ENCODE measurements at places on chromosomes 6 and 20.

DNA sequence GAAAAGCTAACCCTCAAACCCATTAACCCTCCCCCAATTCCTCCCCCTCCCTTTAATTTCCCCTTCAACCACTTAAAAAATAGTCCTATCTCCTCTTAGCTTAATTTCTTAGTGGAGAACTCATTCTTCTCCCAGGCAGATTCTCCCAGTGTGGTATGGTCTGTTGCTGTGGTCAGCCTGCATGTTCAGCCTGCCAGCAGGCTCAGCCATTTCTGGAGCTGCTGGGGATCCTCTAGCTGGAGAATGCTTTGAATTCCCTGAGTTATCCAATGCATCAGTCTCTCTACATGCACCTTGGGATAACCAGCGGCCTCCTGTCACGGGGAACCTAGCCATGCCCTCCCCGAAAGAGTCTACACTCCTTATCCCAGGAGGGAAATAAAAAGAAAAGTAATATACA is 375.4 kb upstream of the RSPO3 start:
- no peak for DNase-seq
- no peaks in the 10 kb centered on the region for H3K36me3 ChIP-seq
- H3K27me3 ChIP-seq, result no peaks in the 10 kb centered on the region
- H3K4me1 ChIP-seq, result no peaks in the 10 kb centered on the region
- no peak overlapping the region for H3K4me3 ChIP-seq

DNA sequence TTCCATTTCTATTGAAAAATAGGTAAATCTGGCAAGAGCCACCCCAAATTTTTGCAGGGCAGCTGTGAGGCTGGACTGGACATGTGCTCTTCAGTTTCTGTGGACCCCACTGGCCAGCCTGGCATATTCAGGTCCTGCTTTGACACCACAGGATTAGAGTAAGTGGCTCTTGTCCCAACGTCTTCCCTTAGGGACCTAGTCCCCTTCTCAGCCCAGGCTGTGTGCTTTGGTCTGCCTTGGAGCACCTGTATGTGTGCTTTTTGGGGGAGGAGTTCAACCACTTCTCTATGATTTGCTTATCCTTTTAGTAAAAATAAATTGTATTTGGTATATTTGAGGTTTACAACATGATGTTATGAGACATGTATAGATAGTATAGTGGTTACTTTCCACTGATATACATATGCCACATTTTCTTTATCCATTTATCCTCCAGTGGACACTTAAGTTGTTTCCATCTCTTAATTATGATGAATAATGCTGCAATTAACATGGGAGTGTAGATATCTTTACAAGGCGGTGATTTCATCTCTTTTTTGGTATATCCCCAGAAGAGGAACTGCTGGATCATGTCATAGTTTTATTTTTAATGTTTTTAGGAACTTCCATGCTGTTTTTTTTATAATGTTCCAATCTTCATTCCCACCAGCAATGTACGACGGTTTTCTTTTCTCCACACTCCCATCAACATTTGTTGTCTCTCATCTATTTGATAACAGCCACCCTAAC is 167.8 kb upstream of the UST start:
- H3K27me3 ChIP-seq, result peaks cover 3% of the 10 kb centered on the region
- H3K4me3 ChIP-seq, result no peak overlapping the region
- H3K4me1 ChIP-seq, result no peaks in the 10 kb centered on the region

DNA sequence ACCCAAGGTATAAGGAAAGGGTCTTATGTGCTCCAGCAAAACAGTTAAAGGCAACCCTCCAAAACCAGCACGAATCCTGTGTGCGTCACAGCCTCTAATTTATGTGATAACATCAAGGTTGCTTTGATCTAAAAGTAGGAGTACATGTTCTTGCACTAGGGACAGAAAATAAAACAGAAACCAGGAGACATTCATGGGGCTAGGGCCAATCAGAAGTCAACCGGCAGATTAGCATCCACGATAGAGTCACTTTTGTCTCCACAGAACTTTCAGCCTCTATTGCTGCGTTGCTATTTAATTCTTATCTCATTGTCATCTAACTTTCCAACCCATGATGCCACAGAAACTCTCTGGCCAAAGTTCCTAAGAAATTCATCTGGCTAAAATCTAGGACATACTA is 178.8 kb upstream of the PTCHD4 start:
- DNase-seq, result no peak
- H3K27ac ChIP-seq, result no peak overlapping the region
- H3K27me3 ChIP-seq, result 0 out of 3 replicates have a peak, but pooled peaks cover 2% of the 10 kb centered on the region

DNA sequence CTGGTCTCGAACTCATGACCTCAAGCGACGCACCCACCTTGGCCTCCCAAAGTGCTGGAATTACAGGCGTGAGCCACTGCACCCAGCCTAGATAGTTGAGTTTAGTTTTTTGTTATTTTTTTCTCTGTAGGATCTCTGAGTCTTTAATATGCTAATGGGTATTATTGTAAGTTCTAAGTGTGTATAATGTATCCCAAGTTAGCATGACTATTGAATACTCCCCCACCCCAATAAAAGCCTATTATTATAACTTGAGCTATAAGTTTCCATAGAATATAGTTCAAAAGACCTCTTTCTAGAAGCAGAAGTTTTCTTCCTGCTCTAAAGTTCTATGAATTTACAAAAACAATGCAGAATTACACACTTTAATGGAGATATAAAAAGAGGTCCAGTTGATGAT is 210.4 kb upstream of the MARCKS start:
- no peaks in the 10 kb centered on the region for H3K27me3 ChIP-seq
- H3K27ac ChIP-seq, result no peak overlapping the region
- peaks cover 79% of the 10 kb centered on the region for H3K4me1 ChIP-seq
- H3K36me3 ChIP-seq, result no peaks in the 10 kb centered on the region
- no peak overlapping the region for H3K4me3 ChIP-seq
- DNase-seq, result no peak

DNA sequence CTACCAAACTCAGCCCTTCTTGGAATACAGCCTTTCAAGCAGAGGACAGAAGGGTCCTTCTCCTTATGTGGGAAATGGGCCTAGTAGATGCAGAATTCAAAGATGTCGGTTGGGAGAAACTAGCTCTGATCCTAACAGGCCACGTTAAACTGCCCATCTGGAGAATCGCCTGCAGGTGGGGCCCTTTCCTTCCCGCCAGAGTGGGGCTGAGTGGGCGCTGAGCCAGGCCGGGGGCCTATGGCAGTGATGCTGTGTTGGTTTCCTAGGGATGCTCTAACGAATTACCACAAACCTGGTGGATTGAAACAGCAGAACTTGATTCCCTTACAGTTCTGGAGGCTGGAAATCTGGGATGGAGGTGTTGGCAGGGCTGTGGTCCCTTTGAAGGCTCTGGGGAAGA is 9.1 kb downstream of the MAPK13 start:
- peaks cover 41% of the 10 kb centered on the region for H3K36me3 ChIP-seq
- no peaks in the 10 kb centered on the region for H3K4me1 ChIP-seq
- no peak for DNase-seq
- no peaks in the 10 kb centered on the region for H3K27me3 ChIP-seq
- no peak overlapping the region for H3K27ac ChIP-seq
- H3K4me3 ChIP-seq, result no peak overlapping the region

GRCh38 chr6:139230391-139230840 is 61.4 kb downstream of the TXLNB start:
- H3K27me3 ChIP-seq, result no peaks in the 10 kb centered on the region
- no peak overlapping the region for H3K4me3 ChIP-seq
- H3K36me3 ChIP-seq, result no peaks in the 10 kb centered on the region

DNA sequence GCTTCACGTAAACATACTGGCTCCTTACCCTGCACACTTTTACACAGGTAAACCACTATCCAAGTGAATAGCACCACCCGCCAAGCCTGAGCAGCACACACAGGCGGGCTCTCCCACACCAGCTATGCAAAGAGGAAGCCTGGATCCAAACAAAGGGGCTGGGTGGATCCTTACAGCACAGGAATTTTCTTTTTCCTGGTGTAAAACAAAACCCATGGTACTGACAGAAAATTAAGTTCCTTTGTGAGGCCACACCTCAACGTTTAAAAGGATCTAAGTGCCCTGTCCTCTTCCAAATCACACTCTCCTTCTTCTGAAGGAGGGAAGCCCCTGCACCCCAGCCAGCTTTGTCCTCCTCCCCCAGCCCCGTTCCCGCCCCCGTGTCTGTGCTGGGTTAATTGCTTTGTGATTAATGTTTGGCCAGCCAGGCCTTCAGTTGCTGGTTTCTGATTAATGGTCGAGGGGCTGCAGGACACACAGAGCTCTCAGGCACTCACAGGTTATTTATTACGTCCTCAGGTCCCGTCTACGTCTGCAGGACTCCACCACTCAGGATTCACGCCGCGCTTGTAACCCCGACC is 6.1 kb downstream of the DACT2 start:
- peak; percentile 46 for DNase-seq
- H3K27me3 ChIP-seq, result no peaks in the 10 kb centered on the region
